ENCODE measurements at places on chromosomes 7 and 10.

GRCh38 chr7:133652547-133652946, 399.7 kb downstream of the EXOC4 start:
- DNase-seq: no peak

DNA sequence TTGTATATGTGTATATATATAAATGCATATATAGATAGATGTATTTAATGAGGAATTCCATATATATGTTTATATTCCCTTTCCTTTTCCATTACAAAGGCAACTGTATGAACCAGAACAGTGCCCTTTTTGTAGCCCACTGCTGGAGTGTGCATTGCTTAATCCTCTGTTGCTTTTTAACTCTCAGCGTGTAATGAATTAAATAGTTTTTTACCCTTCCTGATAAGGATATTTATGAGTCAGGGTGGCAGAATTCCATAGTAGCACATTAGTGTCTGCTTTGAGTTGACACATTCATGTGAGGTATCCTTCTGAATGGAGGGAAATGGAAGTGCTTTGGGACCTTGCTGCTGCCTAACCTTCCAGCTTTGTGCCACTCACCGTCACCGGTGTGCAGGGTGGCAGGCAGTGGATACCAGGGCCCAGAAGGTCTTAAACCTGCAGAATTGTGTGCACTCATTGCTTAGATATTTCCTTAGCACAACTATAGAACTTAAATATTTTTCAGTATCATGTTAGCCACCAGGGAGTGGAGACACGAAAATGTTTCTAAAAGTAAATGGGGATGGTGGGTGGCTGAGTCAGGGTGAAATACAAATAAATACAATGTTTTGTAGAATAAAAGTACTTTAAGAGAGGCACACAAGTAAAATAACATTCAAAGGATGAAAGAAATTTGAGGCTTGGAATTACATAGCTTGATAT, 117.9 kb downstream of the SND1 start:
- no peak for DNase-seq

DNA sequence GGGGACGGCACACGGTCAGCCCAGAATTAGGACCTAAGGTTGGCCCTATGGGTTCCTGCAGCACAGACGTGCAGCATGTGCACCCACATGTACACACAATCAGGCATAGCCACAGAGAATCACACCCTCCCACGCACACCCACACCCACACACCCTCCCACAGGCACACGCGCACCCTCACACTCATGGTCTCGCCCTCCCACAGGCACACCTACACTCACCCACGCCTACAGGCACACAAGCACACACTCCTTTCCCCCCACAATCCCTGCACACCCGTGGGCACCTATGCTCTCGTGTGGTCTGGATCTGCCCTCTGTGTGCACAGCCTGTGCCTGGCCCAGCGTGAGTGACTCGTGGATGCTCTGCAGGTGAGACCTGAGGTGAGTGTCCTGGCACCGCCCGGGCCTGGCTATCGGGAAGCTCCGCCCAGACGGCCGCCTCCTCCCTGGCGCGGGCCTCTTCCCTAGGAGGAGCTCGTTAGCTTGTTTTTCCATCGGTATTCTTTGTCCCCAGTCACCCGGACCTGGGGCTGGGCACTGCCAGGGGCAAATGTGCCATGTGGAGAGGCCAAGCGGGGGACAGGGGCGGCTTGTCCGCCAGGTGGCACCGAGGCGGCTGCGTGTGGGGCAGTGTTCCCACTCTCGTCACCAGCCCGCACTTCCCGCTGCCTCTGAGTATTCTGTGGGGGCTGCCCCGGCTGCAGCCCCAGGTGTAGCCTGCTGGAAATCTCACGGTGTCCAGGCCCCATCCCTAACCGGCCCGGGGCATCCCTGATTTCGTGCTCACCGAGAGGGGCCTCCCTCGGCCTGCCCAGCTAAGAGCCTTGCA, 110.2 kb upstream of the FAM20C start:
- DNase-seq: no peak

- no peak for DNase-seq
Measured at GRCh38 chr10:86286236-86287109, 80.1 kb downstream of the GRID1 start.

DNA sequence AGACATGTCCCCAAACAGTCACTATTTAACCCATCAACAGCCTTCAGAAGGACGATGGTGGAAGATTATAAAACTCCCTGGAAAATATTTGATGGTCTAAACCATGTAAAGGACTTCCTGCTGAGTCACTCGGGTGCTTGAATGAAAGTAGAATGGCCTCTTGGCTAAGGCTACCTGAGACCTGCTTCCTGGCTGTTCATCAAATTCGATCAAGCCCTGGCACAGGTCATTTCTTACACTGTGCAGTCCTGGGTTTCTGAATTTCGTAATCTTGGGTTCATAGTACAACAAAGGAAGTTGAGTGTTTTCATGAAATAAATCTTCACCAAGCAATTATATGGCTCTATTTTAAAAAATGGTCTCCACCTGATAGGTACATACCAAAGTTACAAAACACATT, 260.3 kb upstream of the RNF32 start:
- DNase-seq: no peak

DNA sequence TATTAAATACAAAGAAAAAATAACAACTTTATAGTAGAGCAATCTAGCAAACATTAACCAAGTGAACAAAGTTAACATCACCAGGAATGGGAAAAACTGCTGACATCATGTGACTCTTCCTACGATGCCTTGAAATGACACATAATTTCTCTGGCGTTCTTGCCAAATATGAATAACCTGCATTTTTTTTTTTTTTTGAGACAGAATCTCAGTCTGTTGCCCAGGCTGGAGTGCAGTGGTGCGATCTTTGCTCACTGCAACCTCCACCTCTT, 126.5 kb upstream of the VKORC1L1 start:
- no peak for DNase-seq

DNA sequence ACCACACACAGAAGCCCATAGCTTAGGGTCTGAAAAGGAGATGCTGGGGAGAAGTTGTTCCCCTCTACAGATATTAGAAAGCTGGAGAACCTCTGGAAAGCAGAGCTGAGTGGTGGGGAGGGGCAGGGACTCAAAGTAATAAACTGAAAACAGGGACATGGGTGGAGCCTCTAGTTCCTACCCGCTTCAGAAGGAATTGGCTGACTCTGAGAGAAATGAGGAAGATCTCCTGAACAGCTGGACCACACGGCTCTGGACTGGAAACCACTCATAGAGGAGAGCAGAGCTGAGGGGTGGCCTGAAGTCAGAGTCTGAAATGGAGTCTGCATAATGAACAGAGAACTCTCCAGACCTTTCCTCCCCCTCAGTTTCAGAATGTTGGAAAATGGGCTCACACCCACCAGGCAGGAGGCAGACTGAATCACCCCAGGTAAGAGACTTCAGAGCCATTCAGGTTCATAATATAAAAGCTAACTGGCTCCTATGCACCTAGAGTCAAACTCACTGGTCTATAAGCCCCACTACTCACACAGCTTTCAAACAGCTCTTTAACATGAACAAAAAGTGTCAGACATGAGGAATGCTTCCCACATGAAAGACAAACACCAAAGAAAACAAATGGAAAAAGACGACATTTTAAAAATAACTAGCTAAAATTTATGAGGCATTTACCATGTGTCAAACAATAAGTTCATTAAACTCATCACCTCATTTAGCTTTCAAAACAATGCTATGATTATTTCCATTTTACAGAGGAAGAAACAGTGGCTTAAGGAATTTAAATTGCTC, 68.1 kb downstream of the RNF216 start:
- no peak for DNase-seq

DNA sequence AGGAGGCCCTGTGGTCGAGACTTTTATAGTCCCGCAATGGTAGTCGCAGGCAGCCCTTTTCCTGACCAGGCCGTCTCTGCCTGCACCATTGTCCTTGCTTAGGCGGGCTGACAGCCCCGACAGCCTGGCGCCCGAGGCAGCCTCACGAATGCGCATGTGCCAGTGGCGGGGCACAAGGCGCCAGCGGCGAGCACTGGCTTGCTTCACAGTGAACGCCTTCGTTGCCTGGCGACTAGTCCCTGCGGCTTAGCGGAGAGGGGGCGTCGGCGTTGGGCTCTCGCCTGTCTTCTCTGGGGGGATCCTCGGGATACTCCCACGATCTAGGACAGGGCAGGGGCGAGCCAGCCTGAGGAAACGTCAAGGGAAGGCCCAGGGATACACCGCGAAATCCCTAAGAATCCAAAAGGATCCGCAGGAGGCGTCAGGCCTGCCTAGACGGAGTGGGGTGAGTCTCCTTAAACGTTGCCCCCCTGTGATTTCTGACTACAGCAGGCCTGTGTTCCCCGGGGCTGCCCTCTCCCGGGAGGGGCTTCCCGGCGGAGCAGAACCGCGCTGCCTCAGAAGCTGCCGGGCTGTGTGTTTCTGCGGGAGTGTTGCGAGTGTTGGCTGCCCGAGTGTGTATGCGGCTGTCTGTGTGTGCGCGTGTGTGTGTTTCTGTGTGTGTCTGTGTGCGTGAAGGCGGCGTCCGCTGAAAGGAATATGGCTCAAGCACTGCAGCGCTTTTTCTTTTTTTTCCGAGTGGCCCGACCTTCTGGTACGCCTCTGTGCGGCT, 20.5 kb upstream of the ZNF273 start:
- no peak for DNase-seq

Measured in stimulated activated CD8-positive, alpha-beta memory T cell treated with anti-CD3 and anti-CD28 coated beads, Interleukin-2, amount 100 ng/mL, for 1 hour (primary cell).